NCI-H146 (cell line): ENCODE measurements at places on chromosomes 5 and 9.

DNA sequence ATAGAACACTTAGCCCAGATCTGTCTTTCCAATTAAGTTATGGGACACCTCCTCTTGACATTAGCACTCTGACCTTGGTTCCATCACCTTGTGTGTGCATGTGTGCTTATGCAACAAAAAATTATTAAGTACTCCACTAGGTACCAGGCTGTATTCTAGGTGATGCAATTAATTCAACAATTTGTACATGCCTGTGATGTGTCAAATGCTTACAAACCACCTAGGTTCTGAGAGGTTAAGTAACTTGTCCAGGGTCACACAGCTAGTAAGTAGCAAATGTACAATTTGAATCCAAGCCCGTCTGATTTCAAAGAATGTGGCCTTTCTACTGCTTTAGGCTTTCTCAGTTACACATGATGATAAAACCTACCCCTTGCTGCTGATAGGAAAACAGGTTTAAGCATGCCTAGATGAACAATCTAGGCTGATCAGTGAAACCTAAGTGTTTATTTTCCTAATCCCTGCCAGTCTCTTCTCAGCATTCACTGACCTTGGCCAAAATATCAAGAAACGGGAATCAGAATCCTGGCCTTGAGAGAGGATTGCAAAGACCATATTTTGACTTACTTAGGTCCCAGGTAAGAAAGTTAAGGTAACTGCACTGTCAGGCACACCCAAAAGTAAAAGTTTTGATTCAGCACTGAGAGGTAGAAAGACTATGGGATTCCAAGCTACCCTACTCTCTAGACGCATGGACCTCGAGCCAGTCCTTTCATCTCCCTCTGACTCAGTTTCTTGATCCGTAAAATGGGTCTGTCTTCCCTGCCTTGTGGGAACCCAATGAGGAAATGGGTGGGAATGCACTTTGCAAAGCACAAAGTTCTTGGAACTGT is 1.0 kb downstream of the TBC1D2 start:
- DNase-seq = no peak

GRCh38 chr5:178538741-178539229 is 51.4 kb downstream of the COL23A1 start:
- no peak for DNase-seq

GRCh38 chr5:107381189-107381856 is 289.4 kb downstream of the EFNA5 start:
- DNase-seq = no peak

DNA sequence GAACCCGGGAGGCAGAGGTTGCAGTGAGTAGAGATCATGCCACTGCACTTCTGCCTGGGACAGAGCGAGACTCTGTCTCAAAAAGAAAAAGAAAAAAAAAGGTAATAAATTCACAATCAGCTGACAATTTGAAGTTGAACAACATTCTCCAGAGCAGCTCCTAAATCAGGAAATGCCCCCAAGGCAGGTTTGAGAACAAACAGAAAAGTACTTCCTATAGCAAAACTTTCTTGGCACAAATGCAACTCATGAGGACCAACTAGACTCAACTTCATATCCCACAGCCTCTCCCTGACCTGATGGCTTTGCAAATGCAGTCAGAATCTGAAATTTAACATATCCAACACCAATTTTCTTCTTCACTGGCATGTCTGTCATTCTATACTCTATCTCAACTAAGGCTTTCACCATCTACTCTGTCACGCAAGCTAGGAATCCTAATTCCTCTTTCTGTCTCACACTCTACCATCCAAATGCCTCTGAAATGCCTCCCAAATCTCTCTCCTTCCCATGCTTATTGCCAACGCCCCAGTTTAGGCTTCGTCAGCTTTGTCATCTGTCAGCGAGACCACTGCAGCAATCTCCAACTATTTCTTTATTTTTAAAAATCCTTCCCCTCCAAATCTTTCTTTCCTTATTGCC is 113.3 kb downstream of the MAPKAP1 start:
- DNase-seq = no peak

DNA sequence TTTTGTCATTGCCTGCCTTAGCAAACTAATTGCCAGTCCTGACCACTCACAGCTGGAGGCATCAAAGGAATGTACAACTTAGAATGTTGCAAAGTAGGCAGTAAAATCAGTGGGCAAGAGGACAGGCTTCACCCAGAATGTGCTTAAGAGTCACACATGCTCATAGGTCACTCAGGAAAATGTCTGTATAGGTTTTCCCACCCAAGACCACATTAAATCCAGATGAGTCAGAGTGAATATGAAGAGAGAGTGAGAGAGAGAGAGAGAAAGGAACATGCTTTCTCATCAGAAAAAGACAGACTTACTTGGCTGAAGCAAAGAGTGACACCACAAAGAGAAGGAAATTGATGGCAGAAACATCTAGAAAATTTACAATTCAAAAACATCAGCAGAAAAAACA is 37.9 kb downstream of the PLEKHG4B start:
- no peak for DNase-seq

DNA sequence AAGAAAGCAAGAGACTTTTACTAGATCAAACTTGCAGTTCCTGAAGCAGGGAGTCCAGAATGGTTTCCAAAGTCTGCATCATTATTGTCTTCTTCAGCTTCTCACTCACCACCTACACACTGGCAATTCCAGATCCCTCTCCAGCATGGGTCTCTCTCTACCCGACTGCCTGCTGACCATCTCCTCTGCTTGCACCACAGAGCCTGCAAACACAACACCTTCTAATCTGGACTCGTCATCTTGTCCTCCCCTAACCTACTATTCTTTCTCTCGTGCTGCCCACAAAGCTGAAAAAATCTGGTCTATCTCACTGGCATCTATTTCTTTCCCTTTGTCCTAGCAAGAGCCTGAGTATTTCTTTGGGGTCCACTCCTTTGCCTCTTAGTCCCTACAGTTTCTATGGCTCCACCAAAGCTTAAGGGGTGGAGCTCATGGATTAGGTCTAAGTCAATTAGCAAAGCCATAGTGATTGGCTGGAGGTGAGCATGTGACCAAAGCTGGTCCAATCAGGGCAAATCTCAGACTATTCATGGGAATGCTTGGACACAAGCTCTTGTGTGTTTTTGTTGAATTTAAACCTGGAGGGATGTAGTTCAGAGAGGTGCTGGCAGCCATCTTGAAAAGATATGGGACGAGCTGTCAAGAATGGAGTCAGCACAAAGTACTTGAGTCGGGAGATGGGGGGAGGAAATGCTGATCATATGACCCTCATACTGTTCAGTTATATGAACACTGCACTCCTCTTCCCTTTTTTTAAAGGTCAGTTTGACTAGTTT is 63.5 kb downstream of the GALNT12 start:
- DNase-seq = no peak

GRCh38 chr9:10525972-10526371 is 86.8 kb downstream of the PTPRD start:
- DNase-seq = no peak

DNA sequence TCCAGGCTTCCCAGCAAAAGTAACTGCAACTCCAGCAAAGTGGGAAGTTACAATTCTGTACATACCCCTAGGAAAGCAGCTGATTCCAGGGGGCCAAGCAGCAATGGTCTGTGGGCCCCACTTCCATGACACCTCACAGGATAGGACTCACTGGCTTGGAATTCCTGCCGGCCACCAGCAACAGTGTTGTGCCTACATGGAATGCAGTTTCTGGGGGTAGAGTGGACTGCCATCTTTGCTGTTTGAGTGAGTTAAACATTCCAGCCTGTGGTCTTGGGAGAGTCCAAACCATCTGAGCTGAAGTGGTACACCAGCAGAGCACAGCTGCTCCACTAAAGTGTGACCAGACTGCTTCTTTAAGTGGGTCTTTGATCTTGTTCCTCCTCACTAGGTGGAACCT is 13.4 kb upstream of the FBN2 start:
- DNase-seq = no peak

DNA sequence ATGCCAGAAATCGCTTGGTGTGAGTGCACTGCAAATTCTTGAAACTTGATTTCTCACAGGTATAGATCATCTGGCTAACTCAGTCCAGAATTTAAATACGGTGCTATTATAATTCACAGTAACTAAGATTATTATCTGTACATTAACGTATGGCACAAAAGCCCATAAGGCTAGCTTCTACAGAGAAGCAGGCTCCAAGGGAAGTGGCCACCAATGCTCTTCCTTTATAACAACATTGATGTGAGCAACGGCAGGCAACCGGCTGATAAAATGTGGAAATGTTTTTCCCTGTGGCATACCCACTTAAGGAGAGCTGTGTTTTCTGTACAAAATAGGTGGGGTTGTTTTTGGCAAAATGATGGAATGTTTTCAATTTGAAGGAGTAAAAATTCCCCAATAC is 35.7 kb downstream of the SEMA4D start:
- no peak for DNase-seq
